Activated CD4-positive, alpha-beta T cell treated with anti-CD3 and anti-CD28 coated beads, Interleukin-2, amount 50 U/mL, for 16 hours (primary cell): ENCODE measurements at places on chromosomes 2 and 18.

GRCh38 chr2:100733391-100734187 is 86.3 kb upstream of the NPAS2 start:
- no peak for DNase-seq

DNA sequence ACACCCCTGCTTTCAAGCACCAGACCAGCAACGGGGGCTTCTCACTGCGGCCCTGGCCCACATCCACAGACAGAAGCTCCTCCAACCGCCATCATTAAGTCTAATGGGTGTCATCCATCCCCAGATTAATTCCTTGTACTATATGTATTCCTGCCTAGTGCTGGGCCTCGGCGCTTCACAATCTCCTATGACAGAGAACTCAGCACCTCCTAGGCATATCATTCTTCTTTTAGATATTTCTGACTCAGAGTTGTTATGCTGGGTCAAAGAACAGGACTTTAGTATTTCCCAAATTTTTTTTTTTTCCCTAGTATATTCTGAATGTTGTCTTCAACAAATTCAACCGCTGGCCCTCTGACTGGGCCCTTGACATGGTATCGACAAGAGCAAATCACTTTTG is 83.2 kb upstream of the TFCP2L1 start:
- no peak for DNase-seq

DNA sequence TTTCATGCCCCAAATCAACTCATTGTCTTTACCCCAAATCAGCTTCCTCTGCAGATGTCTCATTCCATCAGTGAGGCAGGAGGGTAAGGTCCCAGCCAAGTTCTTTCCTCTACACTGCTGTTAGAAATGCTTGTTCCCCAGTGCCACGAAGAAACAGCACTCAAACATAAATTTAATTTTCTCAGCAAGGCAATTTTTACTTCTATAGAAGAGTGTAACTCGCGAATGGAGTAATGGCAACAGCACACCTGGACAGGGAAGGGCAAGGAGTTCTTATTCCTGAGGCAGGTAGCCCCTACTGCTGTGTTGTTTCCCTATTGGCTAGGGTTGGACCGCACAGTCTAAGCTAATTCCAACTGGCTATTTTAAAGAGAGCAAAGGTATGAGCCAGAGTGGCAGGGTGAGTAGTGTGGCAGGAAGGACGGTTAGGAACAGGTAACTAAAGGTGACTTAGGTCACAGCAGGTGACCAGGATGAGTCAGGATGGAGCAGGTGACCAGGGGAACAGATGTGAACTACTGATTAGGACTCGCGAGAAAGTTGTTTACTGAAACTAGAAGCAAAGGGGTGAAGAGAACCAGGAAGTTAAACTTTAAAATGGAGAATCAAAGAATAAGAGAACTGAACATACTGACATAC is 12.0 kb upstream of the CEP68 start:
- no peak for DNase-seq

DNA sequence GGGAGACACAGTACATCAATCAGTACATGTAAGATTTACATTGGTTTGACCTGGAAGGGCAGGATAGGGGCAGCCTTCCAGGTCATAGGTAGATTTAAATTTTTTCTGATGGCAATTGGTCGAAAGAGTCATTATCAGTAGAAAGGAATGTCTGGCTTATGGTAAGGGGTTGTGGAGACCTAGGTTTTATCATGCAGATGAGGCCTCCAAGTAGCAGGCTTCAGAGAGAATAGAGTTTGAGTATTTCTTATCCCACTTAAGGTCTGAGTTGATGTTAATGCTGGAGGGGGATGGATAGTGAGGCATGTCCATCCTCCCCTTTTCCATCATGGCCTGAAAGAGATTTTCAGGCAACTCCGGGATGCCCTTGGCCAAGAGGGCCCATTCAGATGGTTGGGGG is 60.7 kb downstream of the SPTBN1 start:
- no peak for DNase-seq

DNA sequence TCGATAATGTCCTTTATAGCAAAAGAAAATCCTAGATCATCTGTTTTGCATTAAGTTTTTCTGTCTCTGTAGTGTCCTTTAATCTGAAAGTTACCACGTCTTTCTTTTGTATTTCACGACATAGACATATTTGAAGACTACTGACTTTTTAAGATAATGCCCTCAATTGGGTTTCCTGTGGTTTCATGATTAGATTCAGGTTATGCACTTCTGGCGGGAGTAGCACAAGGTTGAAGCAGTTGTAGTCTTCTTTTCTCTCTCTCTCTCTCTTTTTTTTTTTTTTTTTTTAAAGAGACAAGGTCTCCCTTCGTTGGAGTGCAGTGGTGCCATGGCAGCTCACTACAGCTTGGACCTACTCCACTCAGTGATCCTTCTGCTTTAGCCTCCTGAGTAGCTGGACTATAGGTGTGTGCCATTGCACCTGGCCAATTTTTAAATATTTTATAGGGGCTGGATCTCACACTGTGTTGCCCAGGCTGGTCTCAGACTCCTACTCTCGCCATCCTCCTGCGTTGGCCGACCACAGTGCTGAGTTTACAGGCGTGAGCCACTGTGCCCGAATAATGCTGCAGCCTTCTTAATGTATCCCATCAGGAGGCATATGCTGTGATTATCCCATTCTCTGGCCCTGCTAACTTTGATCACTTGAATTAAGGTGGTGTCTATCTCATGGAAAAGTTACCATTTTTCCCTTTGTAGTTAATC is 3.9 kb downstream of the INPP4A start:
- peak; percentile 61 for DNase-seq

DNA sequence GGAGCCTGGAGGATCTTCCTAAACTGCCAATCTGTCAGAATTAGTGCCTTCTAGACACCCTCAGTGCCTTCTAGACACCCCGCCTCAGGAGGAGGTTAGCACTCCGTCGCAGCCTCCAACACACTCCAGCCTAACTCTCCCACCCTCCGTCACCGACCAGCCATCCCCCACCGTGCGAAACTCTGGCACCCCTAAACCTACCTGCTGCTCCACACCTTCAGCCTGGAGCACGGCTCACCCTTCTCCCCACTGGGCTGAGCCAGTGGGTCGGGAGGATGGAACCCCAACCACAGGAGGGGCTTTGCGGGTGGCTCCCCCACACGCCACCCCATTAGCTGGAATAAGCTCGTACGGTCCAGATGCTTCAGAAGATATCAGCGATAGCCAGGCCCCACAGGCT is 468.9 kb upstream of the HS6ST1 start:
- no peak for DNase-seq

DNA sequence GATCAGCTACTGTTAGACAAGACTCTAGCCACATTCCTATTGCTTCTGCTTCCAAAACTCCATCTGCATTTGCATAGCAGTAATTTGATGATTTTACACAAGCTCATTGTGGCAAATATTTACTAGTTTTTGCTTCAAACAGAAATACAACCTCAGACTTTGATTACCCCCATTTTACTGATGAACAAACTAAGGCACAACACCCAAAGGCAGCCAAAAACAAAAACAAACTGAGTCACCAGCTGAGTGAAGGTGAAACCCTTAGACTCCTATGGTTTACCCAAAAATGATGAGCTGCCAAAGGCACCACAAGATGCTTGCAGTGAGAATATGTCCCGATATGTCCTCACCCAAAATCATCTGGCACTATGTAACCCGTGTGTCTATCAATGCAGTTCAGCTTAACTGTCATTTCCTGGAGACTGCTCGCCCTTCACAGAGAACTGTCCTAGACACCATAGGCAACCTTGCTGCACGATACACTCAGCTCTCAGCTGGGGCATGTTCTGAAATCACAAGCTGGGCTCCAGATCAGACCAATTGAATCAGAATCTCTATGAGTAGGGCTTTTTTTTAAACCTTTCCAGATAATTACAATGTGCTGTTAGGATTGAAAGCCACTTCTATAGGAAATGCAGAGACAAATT is 4.1 kb upstream of the EVA1A start:
- peak; percentile 22 for DNase-seq

GRCh38 chr18:63844254-63844653 is 43.3 kb upstream of the SERPINB2 start:
- DNase-seq = peak; percentile 37

DNA sequence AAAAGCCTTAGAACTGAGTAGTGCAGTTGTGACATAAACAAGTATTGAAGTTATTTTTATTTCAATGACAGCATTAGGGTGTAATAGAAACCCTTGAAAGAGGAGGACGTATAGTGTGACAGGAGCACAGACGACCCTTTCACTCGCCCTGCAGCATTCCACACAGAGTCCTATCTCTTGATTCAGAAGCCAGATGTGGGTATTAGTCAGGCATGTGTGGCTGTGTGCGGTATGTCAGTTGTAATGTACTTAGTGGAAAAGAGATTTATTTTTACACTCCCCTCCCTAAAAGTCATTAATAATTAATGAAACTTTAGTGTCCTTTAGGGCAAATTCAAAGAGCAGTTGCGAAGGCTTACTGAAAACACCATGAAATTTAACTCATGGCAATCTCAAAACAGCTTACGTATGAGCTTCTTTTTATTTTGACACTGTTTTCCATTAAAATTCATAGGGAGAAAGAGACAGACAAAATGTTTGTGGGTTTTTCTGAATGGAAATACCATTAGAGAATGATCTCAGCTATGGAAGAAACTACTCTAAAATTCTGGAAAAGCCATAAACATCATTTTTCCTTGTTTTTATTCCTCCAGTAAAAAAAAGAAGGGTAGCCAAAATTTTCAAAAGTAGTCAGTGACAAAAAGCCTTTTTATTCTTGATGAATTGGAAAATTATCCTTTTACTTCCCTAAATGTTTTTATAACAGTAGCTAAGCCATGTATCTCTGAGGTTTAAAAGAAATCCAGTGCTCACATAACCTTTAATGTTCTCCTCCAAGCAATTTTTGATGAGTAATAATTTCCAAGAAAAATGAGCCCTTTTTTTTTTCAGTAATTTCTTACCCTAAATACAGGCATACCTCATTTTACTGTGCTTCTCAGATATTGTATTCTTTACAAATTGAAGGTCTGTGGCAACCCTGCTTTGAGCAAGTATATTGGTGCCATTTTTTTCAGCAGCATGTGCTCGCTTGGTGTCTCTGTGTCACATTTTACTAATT is 84.0 kb upstream of the DSEL start:
- DNase-seq = no peak

DNA sequence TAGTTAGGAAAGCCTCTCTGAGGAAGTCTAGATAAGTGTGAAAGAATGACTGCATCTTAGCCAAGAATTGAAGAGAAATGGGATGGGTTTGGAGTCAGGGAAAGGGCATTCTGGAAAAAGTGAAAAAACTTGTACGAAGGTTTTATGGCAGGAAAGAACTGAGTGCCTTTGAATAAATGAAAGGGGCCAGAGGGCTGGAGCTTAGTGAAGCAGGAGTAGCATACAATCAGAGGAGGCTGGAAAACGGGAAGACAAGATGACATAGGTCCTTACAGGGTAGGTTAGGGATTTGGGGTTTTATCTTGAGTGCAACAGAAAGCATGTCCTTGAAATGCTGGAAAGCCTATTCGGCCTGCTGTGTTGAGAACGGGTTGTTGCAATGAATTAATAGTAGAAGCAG is 152.6 kb upstream of the RND3 start:
- no peak for DNase-seq

GRCh38 chr2:237734905-237735623 is 63.5 kb upstream of the RBM44 start:
- DNase-seq = no peak

DNA sequence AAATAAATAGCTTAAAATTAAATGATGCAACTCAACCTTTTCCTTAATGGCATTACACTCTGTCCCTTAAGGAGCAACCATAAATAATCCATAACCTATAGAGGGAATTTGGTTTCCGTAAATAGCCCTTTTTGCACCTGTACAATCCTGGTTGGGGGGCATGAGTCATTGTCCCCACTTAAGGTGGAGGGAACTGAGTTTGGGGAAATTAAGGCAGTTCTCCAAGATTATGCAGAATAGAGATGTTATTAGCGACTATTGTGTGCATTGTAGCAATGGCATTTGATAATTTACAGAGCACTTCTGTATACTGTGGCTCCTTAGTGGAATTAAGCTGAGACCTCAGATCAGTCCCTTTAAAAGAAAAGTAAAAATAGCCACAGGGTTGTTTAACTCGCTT is 6.6 kb downstream of the MYCN start:
- no peak for DNase-seq

- no peak for DNase-seq
These were observed 167.4 kb downstream of the MEIS1 start for GRCh38 chr2:66602341-66602740.

DNA sequence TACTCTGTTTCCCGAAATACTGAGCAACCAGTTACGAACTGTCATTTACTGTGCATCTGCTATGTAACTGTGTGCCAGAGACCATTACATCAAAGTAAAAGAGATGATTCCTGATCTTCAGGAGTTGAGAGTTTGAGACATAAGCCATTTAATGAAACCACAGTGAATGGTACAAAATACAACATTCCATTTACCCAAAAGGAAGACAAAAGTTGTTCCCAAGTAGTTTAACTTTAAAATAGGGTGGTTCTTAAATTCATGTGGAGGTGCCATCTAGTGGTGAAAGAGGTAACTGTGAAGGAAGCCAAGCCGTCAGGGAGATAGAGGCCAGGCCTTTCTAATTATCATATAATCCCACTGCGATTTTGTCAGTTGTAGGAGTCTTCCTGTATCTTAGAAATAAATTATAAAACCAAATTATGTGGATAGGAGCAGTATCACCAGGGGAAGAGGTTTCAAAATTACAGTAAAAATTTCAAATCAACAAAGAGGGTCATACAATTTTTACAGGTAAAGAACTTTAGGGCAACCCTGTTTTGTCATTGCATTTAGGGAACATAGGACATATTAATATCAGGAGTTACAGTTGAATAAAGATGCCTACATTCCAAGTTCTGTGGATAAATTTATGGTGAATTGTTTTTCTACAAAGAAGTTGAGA is 67.7 kb downstream of the EPAS1 start:
- peak; percentile 65 for DNase-seq

DNA sequence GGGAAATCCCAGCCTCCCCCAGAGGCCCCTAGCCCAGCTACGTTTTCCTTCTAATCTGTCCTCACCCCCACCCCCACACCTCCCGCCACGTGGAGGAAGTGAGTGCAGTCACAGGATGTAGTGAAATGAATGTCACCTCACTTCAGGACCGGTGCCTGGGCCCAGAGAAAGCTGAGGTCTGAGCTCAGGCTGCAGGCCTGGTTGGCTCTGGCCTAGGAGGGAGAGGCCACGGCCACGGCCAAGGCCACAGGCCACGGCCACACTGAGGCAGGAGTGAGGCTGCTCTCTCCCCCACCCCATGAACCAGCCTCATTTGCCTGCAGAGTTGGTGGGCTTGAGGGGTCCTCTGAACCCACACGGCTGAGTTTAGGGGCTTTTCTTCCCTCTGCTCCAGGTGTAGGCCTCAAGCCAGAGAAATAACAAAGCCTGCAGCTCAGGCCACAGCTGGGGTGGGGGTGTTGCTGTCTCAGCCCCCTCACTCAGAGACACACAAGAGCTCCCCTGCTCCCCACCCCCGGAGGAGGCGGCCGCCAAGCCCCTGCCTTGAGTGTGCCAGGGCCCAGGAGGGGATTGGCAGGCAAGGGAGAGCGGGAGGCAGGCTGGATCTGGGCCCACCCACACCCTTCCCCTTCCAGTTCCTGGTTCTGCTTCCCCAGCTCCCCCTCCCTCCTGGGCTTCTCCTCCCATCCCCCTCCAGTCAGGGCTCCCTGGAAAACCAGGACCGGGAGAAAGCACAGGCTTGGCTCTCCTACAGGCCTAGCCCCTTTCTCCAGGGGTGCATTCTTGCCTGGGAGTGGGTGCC is 27.0 kb downstream of the DNMT3A start:
- DNase-seq = peak; percentile 94

- no peak for DNase-seq
These were observed 11.8 kb downstream of the ARHGAP25 start for GRCh38 chr2:68746408-68746807.

GRCh38 chr2:45898819-45899218 is 247.3 kb downstream of the PRKCE start:
- DNase-seq = no peak
